ENCODE measurements at places on chromosomes 3 and 15.

- DNase-seq: no peak
These were observed 8.5 kb downstream of the MAP6D1 start for GRCh38 chr3:183816681-183817510.

DNA sequence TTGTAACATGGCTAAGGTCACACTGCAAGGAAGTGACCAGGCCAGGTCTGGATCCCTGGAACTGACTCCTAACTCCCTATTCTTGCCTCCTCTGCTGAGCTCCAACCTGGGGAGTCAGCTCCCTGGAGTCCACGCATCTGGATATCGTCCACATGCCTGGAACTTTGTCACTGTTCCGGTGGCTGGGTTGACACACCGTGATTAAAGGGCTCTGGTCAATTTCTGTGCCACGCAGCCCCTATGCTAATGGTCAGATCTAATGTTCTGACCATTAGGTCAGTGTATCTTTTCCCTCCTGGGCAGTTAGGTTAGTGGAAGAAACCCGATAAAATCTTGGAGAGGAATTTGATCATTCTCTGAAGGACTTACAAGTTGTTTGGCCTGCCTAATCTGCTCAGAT lies 1.6 kb upstream of the TPM1 start:
- no peak for DNase-seq

DNA sequence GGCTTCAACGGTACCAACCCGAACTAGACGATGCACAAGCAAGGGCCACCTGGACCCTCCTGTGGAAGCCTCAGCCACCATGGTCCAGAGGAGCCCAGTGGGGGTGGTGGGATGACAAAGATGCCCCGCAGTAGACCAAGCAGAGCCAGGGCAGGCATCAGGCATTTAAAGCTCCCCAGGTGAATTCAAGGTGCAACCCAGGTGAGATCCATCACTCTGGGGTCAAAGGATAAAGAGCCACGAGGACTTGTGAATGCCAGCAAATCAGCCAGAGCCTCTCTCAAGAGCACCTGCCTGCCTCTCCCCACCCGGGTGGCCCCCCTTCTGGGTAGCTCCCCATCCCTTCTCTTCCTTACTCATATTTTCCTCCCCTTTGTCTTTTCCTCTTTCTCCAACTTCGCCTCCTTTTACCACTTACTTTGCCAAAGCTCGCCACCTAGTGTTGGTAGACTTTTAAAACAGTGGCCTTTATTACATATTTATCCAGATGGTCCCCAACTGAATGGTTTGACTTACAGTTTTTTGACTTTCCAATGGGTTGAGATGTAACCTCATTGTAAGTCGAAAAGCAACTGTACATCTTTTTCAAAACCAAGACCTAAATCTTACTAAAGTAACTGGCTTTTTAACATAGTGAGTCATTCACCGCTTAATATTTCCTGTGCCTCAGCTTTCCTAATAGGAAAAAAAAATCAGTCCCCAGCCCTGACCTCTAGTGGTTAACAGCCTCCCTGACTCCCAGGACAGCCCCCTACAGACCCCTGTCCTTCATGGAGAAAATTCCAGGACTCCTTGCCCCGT lies 18.8 kb downstream of the PLA2G4F start:
- DNase-seq: no peak

DNA sequence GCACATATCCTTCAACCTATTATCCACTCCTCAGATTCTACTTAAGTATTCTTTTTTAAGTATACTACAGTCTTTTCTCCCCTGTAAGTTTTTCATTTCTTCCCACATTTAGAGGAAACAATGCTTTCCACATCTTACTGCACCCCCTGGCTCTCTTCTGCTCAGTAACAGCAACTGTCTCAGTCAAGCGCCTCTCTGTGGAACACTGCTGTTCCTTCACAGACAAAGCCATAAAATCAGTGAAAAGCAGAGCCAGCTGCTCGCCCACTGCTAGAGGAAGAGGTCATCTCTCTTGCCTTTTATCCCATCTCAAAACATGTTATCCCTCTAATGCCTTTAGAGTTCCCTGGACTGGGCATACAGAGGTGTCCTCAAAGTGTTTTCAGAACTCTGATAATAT lies 24.8 kb downstream of the SERP1 start:
- no peak for DNase-seq

DNA sequence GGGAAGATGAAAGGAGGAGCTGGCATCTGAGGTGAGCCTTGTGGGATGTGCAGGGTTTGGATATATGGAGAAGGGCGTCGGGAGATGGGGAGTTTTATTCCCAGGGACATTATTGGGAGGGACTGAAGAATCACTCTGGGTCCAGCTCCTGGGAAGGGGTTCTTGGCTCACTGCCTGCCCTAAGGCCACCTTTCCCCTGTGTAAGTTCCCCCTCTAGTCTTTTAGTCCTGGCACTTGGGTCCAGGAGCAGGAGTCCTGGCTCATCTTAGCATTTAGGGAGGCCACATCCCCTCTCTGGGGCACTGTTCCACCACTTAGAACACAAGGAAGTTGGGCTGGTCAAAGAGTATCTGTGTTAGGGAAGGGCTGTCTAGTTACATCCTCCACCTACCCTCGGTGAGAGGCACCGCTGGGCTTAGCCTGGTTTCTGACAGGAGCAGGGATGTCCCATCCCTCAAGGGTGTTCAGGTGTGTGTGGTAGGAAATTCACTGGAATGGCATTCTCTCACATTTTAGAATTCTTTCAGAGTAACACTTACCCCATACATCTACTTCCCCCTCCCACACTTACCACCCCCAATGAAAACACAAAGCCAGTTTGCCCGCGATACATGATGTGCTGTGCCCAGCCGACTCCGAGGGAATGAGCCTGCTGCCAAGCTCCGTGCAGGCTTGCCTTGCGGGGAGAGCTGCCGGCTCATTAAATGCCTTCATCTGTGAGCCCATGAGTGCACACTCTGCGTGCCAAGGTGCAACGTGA lies 86.7 kb downstream of the FAM43A start:
- DNase-seq: no peak

GRCh38 chr3:105397974-105398373 lies 31.3 kb downstream of the ALCAM start:
- no peak for DNase-seq

GRCh38 chr3:128362026-128362965 lies 104.4 kb downstream of the DNAJB8 start:
- DNase-seq: no peak

GRCh38 chr3:185844051-185844450 lies 19.2 kb upstream of the IGF2BP2 start:
- DNase-seq: no peak

DNA sequence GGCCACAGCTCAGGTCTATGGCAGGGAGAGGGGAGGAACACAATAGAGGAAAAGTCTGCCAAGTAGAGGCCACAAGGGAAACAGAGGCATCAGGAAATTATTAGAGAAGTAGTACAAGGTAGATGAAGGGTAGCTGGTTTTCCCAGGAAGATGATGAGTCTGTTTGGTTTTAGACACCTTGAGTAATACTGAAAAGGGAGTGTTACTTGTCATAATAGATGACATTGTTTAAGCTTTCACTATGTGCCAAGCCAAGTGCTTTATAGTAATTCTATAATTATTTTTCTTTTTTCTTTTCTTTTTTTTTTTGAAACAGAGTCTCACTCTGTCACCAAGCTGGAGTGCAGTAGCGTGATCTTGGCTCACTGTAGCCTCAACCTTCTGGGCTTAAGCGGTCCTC lies 13.7 kb downstream of the PXK start:
- DNase-seq: no peak

- no peak for DNase-seq
These were observed 179.6 kb downstream of the NSMCE3 start for GRCh38 chr15:29089731-29090616.

DNA sequence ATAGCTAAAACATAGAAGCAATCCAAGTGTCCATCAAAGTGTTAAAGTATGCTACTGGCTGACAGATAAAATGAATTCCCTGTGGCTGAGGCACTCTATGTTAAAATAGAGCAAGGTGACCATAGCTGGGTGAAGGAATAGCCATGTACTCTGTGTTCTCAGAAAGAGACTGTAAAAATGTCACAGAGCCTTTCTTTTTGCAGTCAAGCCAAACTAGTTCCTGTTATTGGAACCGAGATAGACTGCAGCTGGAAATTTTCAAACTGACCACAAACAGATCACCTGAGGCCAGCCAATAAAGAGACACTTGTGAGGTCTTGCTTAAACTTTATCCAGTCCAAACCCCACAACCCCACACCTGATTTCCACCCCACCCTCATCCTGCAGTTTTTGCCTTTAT lies 422.8 kb upstream of the NAALADL2 start:
- no peak for DNase-seq
